ENCODE measurements at places on chromosomes 1 and 21. TPM values are rescaled to one million over a fixed set of nuclear protein-coding genes. Genes with fewer than 3 reads are reported as not detected.

NUCKS1 gene
- 355 TPM for total RNA-seq

DNA sequence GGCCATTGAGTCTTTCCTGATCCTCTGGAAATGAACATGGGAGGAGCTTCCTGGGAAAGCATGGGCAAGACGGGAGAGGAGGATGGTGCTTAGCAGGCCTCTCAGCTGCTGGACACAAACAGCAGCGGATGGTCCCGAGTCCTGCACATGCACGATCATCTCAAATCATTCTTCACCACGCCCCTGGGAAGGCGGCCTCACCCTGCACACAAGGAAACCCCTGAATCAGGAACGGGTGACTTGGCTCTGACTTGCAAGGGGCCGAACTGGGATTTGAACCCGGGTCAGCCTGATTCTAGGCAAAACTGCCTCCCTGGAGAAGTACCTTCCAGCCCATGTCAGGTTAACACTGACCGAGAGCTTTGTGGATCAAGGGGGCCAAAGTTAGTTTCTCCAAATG is 134.8 kb upstream of the WNT4 start:
- no peak for DNase-seq

GRCh38 chr1:147556643-147557042 is 15.3 kb downstream of the BCL9 start:
- no peak for DNase-seq

OR2M3 gene
- 0.19 TPM for total RNA-seq

DNA sequence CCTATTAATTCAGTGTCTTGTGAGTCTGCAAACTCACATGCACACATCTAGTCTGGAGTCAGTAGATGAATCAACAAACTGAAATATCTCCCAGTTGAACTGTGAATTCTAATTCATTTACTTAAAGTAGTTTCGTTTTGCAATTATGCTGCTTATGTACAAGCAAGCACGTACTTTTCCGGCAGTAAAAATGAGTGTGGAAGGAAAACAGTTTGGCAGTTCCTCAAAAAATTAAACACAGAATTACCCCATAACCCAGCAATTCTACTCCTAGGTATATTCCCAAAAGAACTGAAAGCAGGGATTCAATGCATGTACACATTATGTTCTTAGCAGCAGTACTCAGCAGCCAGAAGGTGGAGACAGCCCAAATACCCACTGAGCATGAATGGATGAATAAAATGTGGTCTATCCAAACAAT is 49.3 kb downstream of the GNB1 start:
- DNase-seq, result no peak

All from A172 (cell line).